Cortex of kidney (tissue), 1 donor: ENCODE measurements at places on chromosomes 1 and 21.

DNA sequence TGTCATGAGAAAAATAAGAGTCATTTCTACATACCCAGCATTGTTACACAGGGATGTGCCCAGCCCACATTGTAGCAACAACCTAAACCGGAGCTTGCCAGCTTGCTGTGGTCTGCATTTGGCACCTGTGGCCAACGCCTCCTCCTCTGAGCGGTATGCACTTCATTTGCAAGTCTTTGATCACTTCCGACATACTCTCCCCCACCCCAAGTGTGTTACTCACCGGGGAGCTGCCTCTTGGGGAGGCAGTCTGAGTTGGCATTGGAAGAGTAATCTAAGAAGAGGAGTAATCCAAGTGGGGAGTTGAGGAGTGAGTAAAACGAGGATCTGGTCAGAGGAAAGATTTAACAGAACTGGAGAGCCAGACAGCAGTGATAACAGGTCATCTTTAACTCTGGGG lies 3.8 kb downstream of the BCL9 start:
- no peak for DNase-seq

DNA sequence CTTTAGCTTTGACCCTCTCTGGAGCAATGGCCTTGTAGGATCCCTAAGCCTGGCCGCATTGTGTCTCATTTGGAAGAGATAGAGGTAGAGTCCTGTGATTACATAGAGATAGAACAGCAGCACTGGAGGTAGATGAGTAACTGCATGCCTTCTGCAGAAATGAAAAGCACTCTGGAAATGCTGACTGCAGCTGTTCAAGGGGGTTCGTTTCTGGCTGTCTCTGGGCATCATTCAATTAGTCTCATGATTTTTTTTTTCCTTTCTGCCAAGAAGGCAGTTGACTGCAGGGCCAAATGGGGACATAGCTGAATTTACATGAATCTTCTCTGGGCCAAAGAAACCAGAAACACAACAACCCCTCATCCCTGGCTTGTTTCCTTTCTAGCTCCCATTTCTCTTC lies 28.1 kb upstream of the SNX27 start:
- DNase-seq: no peak

DNA sequence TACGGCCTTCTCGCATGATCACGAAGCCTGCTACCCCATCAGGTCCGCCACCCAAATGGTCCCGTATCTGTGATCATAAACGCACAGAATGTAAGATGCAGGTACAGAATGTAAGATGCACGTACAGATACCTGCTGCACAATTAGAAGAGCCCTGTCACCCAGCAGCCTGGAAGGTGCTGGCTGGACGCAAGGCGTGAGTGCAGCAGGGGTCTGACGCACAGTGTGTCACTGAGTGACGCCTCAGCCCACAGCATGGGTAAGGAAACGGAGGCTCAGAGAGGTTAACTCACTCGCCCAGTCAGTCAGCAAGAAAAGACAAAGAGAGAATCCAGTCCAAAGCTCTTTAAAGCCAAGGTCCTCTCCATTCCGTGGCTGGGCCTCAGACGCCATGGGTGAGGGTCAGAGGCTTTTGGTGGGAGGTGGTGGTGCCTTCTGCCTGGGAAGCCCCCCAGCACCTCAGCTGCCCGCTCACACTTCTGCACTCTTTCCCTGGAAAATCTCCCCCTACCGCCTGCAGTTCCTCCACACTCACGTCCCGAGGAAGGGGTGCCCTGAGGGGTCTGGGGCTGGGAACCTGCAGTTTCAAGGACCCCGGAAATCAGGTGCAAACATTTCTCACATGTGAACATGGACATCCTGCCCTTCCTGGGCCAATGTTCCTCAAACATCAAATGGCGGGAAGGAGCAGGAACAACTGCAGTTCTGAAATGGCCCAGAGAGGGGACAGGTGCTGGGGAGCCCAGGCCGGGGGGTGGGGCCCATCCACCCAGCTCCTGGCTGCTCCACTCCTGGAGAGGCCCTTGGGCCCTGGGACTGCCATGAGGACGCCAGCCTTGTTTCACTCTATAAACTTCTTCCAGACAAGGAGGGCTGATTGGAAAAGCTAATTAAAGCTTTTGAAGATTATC lies 59.4 kb downstream of the SLC66A1 start:
- DNase-seq: no peak

- no peak for DNase-seq
These were observed 30.0 kb downstream of the TMCC2 start for GRCh38 chr1:205257735-205258134.

GRCh38 chr1:94013367-94013878 lies 104.2 kb upstream of the GCLM start:
- no peak for DNase-seq

DNA sequence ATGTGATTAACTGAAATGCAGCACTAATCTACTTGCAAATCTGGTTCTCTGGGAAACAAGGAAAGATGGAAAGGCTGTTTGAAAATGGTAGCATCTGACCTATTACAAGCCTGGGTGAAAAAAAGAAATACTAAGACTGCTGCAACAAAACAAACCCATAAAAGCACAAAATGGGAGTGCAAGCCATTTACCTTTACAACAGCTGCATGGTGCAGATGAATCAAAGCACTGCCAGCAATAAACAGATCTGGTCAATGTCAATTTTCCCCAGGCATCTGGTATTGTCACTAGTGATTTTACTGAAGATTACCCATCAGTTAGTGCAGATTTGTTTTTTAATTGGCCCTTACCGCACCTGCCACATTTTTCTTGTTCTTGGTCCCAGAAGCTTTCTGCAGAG lies 1341.7 kb downstream of the PLA2G4A start:
- DNase-seq: no peak

GRCh38 chr1:19918057-19918456 lies 5.4 kb downstream of the PLA2G2E start:
- no peak for DNase-seq

GRCh38 chr1:238653693-238654321 lies 732.6 kb upstream of the CHRM3 start:
- no peak for DNase-seq

DNA sequence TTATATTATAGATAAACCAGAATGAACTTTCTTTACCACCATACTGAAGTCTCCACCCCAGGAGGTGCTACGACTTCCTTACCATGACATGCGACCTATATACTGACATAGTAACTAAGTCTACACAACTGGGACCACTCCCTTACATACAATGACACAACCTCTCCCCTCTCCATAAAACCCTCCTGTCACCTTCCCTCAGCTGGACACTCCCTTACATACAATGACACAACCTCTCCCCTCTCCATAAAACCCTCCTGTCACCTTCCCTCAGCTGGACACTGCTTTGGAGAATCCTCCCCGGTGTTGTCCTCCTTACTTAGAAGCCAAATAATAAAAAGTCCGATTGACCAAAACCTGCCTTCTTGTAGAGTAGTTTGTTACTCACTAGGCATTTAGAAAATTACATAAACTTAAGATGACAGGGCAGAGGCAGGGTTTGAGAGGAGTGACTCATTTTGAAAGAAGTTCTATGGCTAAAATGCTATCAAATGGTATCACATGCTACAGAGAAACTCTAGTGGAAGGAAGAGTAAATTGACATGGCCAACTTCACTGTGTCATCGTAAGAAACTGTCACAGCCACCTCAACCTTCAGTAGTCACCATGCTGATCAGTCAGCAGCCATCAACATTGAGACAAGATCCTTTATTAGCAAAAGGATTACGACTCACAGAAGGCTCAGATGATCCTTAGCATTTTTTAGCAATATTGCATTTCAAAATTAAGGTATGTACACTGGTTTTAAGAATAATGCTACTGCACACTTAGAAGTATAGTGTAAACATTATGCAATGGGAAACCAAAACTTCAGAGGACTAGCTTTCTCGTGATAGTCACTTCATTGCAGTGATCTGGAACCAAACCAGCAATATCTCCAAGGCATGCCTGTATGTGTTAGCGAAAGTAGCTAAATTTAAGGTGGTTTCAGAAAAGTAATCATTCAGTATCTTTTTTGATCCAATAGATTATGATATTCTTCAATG lies 56.4 kb downstream of the AHCTF1 start:
- DNase-seq: no peak

- DNase-seq: no peak
These were observed 21.6 kb upstream of the ABCA4 start for GRCh38 chr1:94142583-94142982.

DNA sequence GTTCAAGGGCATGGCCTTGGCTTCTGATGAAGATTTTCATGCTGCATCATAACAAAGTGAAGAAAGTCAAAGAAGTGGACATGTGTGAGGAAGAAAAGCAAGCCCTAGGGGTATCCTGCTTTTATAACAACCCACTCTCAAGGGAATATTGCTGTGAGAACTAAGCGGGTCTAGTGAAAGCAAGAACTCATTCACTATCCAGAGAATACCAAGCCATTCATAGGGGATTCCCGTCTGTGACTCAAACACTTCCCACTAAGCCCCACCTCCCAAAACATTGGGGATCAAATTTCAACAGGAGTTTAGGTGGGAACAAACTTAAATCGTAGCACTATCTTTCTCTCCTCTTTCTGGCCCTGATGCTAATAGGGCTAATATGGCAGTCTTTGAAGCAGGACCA lies 98.5 kb upstream of the CTTNBP2NL start:
- DNase-seq: no peak

GRCh38 chr1:159957824-159958268 lies 3.8 kb upstream of the SLAMF9 start:
- DNase-seq: no peak

DNA sequence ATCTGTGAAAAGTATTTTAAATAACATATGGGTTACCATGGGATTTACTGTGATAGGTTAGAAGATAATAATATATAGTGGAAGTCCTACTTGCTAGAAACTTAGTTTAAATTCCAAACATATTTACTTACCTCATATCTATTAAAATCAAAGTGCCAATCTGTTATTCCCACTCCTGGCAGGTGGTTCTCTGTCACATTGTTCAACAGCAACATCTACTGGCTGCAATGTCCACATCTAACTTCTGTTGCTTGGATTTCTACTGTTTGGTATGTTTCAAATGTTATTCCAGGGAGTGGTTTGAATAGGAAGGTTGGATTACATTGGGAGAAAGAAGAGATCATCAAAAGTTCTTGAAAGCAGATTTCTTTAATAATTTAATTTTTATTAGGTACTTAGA lies 122.5 kb upstream of the NCAM2 start:
- no peak for DNase-seq

DNA sequence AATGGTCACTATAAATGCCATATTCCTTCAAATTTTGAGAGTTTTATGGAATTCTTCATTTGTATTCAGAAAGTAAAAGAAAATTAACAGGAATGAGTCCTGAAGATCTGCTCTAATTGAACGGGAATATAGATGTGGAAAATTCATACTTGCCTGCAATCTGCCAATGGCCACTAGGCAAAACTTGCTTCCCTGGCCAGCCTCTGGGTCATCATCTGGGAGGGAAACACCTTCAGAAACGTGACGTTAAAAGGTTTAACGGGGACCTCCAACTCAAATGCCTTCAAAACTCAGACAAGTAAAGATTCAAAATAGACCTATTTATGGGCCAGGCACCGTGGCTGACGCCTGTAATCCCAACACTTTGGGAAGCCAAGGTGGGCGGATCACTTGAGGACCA lies 21.7 kb upstream of the CTSK start:
- DNase-seq: no peak

DNA sequence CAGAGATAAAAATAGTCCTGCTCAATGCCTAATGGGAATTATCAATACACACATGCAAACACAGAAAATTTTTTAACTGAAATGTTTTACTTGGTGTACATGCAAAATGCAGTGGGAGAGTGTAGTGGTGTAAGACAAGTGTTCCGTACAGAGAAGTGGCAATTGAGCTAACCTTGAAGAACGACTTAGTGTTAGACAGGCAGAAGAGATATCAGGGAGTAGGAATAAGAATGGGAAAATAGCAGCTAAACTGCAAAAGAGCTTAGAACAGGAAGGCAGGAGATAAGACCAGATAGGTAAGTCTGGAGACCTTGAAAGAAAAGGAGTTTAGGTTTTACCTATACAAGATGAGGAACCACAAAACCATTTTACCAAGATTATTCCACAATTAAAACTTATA lies 9.0 kb downstream of the USP24 start:
- DNase-seq: no peak
